ENCODE measurements at places on chromosomes 4 and X. TPM values are rescaled to one million over a fixed set of nuclear protein-coding genes. Genes with fewer than 3 reads are reported as not detected.

Gene CXorf51A
- total RNA-seq = not detected

Gene SOD3
- total RNA-seq = 22.3 TPM

Gene SLC7A11
- 34.1 TPM for total RNA-seq

Gene MAML3
- 9.2 TPM for total RNA-seq
